ENCODE measurements at places on chromosomes 6 and 20. TPM values are rescaled to one million over a fixed set of nuclear protein-coding genes. Genes with fewer than 3 reads are reported as not detected.

GRCh38 chr6:5424726-5425125 is 163.4 kb downstream of the FARS2 start:
- no peak overlapping the region for H3K4me3 ChIP-seq
- no peak overlapping the region for H3K27ac ChIP-seq
- no peak for DNase-seq
- no peaks in the 10 kb centered on the region for H3K4me1 ChIP-seq
- no peaks in the 10 kb centered on the region for H3K27me3 ChIP-seq
- H3K36me3 ChIP-seq, result no peaks in the 10 kb centered on the region

GRCh38 chr6:43963877-43964658 is 163.2 kb downstream of the MRPL14 start:
- H3K27ac ChIP-seq, result no peak overlapping the region
- DNase-seq, result no peak
- H3K36me3 ChIP-seq, result no peaks in the 10 kb centered on the region
- no peaks in the 10 kb centered on the region for H3K27me3 ChIP-seq

Gene FOXA2
- polyA plus RNA-seq, result not detected

DNA sequence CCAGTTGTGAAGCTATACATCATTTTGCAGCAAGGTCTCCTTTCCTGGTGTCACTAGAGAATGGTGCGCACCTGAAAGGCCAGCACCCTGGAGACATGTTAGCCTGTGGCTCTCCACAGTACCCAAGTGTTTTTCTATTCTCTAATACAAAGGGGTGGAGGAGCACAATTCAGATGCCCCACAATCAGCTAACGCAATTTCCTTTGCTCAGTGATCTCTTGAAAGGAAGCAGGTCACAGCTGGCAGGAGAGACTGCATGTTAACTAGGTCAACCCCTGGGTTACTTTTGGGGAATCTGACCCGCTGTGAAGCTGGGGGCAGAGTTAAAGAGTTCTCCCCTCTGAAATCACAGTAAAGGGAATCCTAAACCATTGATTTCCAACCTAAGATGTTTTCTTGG is 92.5 kb downstream of the B3GAT2 start:
- no peak overlapping the region for H3K4me3 ChIP-seq
- peaks cover 3% of the 10 kb centered on the region for H3K36me3 ChIP-seq
- H3K27me3 ChIP-seq, result no peaks in the 10 kb centered on the region
- no peak overlapping the region for H3K27ac ChIP-seq

DNA sequence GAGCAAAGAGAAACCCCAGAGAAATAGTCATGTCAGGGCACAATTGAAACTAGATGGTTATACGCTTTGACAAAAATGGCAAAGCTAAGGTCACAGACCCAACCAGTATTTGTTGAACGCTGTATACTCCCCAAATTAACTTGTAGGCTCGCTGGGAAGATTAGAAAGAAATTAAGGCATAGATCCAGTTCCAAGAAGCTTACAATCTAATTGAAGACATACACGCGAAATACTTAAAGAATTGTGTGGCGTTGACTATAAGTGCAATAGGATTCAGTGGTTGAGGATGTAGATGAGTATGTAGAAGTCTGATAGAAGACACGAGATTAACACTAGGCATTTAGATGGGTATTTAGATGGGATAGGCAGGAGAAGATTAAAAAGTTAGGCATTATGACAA is 525 bp downstream of the FAM229B start:
- H3K4me1 ChIP-seq, result no peaks in the 10 kb centered on the region
- H3K36me3 ChIP-seq, result no peaks in the 10 kb centered on the region
- no peak overlapping the region for H3K27ac ChIP-seq
- H3K27me3 ChIP-seq, result no peaks in the 10 kb centered on the region
- DNase-seq, result no peak

- no peaks in the 10 kb centered on the region for H3K4me1 ChIP-seq
- no peak overlapping the region for H3K27ac ChIP-seq
- H3K36me3 ChIP-seq, result peaks cover 4% of the 10 kb centered on the region
- H3K27me3 ChIP-seq, result no peaks in the 10 kb centered on the region
- no peak for DNase-seq
Observed at GRCh38 chr6:32058511-32058963, 20.3 kb downstream of the CYP21A2 start.

DNA sequence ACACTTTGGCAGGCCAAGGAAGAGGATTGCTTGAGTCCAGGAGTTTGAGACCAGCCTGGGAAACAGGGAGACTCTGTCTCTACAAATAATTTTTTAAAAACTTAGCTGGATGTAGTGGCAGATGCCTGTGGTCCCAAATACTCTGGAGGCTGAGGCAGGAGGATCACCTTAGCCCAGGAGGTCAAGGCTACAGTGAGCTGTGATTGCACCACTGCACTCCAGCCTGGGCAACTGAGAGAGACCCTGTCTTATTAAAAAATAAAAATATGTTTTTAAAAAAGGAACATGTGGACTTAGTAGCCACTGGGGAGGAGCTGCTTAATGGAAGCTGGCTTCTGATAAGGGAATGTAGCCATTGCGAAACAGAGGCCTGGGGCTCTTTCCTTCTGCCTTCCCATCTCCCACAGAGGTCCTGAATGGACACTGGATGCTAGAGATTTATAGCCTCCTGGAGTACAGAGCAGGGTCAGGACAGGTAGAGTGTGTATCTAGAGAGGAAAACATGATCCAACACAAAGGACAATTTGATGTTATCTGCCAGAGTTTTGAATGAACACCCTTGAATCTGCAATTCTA is 21.7 kb upstream of the GMNN start:
- no peaks in the 10 kb centered on the region for H3K27me3 ChIP-seq
- no peak overlapping the region for H3K27ac ChIP-seq
- no peaks in the 10 kb centered on the region for H3K4me1 ChIP-seq

DNA sequence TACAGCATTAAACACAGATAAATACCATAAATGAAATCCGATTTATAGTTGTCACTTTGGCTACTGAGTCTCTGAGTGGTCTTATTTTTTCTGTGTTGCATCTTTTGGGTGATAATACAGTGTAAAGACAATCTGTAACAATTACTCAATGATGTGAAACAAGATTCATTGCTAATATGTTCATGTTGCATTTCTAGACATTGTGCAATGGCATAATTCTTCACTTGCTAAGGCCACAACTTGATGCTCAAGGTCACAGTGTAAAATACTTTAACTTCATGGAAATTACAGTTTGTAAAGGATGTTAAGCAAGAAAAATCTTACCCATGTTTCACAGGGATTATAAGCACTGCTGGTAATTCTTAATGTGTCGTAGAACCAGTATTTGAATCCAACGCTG is 74.9 kb upstream of the SMLR1 start:
- H3K36me3 ChIP-seq, result no peaks in the 10 kb centered on the region
- H3K27me3 ChIP-seq, result no peaks in the 10 kb centered on the region
- no peak for DNase-seq
- no peak overlapping the region for H3K4me3 ChIP-seq

All from aorta (tissue), 5 donors.